ENCODE measurements at places on chromosomes 13 and 19.

DNA sequence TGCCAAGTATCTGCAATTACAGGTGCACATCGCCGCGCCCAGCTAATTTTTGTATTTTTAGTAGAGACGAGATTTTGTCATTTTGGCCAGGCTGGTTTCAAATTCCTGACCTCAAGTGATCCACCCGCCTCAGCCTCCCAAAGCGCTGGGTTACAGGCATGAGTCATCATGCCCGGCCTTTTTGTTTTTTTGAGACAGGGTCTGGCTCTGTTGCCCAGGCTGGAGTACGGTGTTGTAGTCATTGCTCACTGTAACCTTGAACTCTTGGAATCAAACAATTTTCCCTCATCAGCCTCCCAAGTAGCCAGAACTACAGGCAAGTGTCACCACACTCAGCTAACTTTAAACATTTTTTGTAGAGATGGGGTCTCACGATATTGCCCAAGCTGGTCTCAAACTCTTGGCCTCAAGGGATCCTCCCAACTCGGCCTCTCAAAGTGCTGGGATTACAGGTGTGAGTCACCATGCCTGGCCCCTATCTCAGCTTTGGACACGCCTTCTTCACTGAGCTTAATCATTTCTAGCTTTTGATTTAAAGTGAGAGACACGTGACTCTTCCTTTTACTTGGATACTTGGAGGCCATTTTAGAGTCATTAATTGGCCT, 4.0 kb upstream of the IRGC start:
- no peak for DNase-seq

GRCh38 chr13:102555914-102556553, 40.8 kb upstream of the TPP2 start:
- peak; percentile 18 for DNase-seq

GRCh38 chr19:35760711-35761349, 2.9 kb downstream of the PROSER3 start:
- no peak for DNase-seq

GRCh38 chr13:52128714-52129700, at the start of gene NEK5:
Gene NEK5 (minus strand): TSS chr13:52129073. CDS start chr13:52127482, 1,591 bp downstream.
- DNase-seq = peak; percentile 16
